Activated CD8-positive, alpha-beta memory T cell treated with anti-CD3 and anti-CD28 coated beads, Interleukin-2, amount 50 U/mL, for 4 hours (primary cell): ENCODE measurements at places on chromosomes 13 and 19.

DNA sequence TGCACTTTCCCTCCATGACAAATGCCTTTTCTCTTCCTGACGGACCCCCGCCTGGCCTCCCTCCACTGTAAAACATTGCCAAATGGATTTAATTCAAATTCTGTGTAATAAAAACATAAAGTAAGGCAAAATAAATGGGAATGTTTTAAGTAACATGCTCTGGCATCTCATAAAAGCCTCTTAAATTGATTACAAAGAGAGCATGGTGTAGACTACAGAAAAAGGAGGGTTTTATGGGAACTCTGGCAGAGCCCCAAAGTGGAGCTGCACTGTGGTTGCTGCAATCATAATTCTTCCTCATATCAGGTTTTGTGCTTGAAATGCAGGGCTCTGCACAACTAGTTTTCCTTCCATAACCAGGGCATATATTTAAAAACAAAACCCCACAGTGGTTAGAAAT lies 44.3 kb upstream of the SIAH3 start:
- no peak for DNase-seq

- peak; percentile 79 for DNase-seq
These were observed 47.4 kb upstream of the RCBTB2 start for GRCh38 chr13:48580185-48580803.

DNA sequence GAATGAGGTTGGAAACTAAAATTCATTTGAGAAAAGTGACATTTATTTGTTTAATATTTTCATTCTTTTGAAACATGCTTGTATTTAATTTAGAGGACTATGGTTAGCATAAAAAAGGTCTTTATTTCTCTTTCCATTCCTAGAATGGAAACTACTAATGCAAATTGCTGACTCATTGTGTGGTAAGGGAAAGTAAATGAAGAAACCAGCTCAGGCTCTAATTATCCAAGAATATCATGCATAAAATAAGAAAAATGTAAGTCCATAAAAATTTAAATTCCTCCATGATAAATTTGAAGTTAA lies 777.0 kb upstream of the SLITRK1 start:
- no peak for DNase-seq

- no peak for DNase-seq
These were observed at the start of gene CBLC for GRCh38 chr19:44777715-44778347. TSS of gene CBLC (plus strand) at chr19:44777890. CDS start at chr19:44777932, 42 bp downstream.

DNA sequence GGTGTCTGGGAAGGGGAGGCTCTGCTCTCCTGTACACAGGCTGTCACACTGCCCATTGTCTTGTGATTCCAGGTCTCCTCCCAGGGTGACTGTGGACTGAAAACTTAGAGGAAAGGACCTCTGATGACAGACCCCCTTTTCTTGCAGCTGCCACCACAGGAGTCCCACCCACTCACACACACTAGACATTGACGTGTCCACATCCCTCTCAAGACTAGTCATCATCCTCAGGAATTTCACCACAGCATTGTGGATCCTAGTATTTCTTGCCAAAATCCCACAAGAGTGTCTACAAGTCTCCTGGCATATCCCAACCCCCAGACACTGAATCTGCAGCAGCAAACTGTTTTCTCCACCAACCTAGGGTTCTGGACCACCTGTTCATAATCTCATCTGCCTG lies 5.3 kb downstream of the ZNF85 start:
- no peak for DNase-seq

GRCh38 chr13:28636677-28637317 lies 22.1 kb upstream of the POMP start:
- DNase-seq: peak; percentile 46

- no peak for DNase-seq
These were observed 535.8 kb upstream of the SGCG start for GRCh38 chr13:22644941-22645340.

- DNase-seq: no peak
These were observed 2049.5 kb upstream of the PRR20A start for GRCh38 chr13:55091172-55091571.

- DNase-seq: no peak
These were observed 27.0 kb downstream of the MTRF1 start for GRCh38 chr13:41236369-41236768.

DNA sequence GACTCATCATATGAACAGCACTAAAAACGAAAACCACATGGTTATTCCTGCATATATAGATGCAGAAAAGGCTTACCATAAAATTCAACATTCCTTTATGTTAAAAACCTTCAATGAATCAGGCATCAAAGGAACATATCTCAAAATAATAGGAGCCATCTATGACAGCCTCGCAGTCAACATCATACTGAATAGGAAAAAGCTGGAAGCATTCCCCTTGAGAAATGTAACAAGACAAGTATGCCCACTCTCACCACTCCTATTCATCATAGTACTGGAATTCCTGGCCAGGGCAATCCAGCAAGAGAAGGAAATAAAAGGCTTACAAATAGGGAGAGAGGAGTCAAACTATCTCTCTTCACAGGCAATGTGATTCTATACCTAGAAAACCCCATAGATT lies 179.6 kb upstream of the HTR2A start:
- DNase-seq: no peak

- DNase-seq: no peak
These were observed 880 bp upstream of the C19orf12 start for GRCh38 chr19:29715701-29716581.
